ENCODE measurements at places on chromosomes 4 and X. TPM values are rescaled to one million over a fixed set of nuclear protein-coding genes. Genes with fewer than 3 reads are reported as not detected.
A peak's percentile ranks its signal among the peaks of the same experiment; 100 is the strongest.

DNA sequence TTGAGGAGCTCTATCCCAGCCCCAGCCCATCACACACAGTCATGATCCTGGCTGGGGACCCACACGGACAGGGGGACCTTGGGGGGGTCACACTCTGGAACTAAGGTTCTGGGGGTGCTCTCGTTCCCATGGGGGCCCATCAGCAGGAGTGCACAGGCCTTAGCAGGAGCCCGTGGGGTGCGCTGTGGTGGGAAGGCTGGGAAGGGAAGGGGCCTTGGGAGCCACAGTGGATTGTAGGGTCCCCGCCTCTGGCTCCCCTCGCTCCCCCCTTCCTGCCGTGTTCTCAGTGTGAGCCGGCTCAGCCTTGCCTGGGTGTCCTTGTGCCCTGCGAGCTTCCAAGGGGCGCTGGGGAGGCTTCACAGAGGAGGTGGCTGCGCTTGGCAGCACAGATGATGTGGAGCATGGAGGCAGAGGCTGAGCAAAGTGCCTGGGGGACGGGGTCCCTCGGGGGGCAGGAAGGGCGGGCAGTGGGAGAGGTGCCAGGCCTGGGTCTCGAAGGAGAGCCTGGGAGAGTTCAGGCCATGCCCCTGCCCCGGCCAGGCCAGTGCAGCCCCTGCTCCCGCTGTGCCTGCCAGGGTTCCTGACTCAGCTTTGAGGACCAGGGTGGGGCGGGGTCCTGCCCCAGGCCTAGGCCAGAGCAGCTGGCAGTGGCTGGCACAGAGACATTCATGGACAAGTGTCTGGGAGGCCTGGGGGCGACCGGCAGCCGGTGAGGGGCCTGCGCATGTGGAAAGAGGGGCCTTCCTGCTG is 5.5 kb upstream of the HGFAC start:
- DNase-seq, result no peak

- DNase-seq, result no peak
Observed at GRCh38 chrX:36973575-36973974, 34.6 kb upstream of the FAM47C start.

GRCh38 chr4:139007640-139008039 is 7.9 kb upstream of the NOCT start:
- no peak for DNase-seq

- peak; percentile 58 for DNase-seq
Observed at GRCh38 chrX:154436983-154437752, at the start of gene GDI1. TSS of gene GDI1 (plus strand) at chrX:154437154. CDS start at chrX:154437255, 101 bp downstream.

DNA sequence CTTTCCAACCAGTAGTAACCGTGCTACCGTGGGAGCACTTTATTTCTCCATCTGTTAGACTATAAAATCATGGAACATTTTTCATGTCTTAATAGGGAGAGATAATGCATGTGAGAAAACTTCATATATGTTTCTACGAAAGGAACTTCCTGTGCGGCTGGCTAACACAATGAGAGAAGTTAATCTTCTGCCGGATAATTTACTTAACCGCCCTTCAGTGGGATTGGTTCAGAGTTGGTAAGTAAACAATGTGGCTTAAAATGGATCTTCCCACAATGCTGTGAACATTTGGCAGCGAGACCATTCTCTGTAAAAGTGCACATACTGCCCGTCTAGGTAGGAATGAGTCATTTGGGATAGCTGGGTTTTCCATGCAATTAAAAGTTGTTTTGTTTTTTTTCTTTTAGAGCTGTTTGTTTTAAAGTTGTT is 29.6 kb downstream of the PDK3 start:
- peak; percentile 48 for DNase-seq

DNA sequence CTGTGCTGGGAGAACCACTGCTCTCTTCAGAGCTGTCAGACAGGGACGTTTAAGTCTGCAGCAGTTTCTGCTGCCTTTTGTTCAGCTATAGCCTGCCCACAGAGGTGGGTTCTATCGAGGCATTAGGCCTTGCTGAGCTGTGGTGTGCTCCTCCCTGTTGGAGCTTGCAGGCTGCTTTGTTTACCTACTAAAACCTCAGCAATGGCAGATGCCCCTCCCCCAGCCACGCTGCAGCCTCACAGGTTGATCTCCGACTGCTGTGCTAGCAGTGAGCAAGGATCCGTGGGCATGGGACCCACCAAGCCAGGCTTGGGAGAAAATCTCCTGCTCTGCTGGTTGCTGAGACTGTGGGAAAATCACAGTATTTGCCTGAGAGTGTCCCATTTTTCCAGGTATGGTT is 133.8 kb upstream of the UBQLN2 start:
- DNase-seq, result no peak

DNA sequence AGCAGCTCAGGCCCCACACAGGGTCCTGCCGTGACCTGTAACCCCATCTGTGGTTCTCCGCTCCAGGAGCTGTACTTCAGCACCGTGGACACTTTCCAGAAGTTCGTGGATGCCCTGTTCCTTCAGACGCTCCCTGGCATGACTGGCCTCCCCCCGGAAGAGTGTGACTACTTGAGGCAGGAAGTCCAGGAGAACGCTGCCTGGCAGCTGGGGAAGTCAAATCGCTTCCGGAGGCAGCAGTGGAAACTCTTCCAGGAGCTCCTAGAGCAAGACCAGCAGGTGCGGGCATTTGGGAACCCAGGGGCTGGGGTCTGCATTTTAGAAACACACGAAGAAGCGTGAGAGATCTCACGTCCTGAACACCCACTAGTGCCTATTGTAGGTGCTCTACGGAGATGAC is 72.5 kb downstream of the EVC start:
- no peak for DNase-seq

DNA sequence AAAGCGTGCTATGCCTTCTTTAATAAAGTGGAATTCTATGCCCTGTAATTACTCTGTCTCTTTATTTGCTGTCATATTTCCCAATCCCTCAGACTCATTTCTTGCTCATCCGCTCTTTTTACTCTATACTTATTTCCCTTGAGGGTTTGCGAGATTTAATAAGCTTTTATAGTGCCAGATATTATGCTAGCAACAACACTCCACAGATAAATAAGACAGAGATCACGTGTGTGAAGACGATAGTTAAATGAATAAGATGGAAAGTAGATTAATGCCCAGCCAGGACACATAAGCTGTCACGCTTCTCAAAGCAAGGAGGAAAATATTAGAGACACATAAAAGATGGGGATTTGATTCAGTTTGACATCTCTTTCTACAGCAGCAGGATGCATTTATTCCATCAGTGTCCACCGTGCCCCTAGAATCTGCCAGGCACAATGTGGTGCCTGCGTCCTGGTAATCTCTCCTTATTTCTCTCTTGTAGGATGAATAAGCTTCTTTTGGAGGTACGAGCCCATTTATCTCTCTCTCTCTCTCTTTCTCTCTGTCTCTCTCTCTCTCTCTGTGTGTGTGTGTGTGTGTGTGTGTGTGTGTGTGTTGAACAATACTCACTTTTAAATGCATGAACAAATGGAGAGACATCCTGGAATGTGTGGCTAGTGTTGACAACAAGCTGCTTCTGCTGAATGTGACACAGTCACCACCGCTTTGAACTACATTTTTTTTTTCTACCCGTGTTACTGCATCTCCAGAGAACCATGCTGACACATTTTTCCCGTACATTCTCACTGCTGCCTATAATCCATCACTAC is 48.2 kb downstream of the TMEM156 start:
- DNase-seq, result no peak

DNA sequence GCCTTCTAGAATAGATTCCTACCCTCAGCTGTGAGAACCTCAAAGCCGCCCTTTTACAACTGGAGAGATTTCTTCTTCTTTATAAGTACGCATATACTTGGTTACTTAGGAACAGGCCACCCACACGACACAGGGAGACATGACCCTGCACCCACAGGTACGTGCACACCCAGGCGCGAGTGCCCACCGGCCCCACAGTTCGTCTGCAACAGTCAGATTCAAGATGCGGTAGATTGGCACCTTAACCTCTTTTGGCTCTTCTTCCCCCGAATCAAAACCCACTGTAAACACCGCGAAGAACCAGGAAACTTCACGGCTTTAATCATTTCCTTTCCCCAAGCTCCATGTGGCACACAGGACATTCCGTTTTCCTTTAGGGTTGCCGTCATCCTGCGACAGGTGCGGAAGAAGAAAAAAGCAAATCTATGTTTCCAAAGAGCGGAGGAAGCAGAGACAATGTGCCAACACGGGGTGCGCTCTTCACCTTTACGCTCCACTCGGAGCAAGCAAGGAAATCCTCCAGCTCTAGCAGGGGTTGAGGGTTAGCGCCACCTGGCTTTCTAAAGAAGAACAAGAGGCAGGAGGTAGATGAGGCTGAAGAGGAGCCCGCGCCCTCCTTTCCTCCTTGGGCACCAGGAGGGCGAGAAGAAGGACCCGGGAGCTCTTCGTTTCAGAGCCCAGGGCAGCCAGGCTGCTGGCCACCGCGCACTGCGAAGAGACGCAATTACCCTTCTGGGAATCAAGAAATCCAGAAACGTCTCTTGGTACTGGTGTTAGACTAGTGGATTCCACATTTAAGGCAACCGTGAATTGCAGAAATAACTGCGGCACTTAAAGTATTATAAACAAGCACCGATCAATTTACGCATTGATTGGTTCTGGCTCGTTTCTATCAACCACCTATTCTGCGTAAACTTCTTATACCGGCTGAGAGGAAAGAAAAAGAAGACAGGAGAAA is 35.7 kb downstream of the HAND2 start:
- peak; percentile 59 for DNase-seq

GRCh38 chr4:52982255-52982945 is 120.3 kb downstream of the RASL11B start:
- no peak for DNase-seq

DNA sequence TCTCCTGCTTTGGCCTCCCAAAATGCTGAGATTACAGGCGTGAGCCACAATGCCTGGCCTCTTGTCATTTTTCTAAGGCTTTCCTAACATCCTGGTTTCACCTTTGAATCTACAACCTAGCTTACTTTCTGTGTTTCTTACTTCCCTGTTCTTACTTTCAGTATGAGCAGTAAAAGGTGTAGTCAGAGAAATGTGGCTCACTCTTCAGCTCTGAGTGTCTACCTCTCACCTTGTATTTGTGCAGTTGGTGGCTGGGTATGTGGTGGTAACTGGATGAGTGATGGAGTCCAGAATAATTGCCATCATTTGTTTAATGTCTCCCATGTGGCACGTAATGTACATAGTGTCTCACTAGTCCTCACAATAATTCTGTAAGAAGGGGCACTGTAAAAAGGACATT is 19.1 kb upstream of the CXCL11 start:
- DNase-seq, result no peak

DNA sequence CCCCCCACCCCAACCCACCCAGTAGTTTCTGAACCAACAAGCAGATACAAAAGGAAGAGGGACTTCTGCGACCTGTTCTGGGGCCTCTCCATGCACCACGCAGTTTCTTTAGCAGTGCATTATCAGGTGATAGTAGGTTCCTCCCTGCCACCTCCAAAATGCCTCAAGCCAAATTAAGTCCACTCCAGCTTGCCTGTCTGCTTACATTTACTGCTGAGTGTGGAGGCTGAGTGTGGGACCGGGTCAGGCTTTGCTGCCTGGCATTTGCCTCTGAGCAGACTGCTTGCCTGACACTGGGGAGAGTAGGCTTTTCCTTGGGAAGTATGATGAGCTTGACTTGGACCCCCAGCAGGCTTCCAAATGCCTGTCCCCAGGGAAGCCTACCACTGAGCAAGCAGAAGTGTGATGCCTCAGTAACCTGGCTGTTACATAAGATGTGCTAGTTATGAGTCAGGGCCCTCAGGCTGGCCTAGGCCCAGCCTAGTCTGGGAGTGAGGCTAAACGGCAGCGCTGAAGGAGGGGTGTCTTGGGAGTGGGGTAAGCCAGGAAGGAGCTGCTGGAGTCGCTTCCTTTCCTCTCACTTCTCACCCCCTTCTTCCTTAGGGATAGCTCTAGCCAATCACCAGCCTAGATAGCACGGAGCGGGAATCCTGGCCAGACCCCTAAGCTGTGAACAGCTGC is 9.0 kb downstream of the TSC22D3 start:
- DNase-seq, result peak; percentile 36

DNA sequence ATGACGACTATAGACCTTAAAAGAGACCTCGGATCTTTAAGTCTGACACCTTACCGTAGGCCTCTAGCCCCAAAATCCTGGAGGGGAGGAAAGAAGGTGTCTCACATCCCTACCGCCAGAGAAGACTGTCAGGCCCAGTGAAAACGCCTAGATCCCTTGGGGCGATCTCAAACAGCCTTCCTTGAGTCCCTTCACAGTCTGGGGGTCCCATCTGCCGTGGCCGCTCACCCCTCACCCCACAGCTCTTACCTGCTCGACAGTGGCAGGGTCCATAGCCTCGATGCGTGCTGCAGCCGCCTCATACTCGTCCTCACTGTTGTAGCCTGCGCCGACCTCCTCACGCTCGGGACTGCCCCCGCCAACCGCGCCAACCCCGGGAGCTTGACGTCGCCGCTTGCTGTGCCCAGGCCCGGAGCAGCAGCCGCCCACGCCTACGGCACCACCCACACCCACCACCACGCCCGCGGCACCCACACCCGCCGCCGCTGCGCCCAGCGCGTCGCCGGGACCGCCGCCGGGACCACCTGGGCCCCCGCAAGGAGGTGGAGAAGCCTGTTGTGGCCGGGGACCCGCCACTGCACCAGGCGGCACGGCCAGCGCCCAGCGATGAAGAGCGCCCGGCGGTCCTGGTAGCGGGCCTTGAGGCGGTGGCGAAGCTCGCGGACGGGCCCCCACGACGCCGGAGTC is 536 bp downstream of the OTUD5 start:
- DNase-seq, result peak; percentile 42

GRCh38 chr4:52244103-52244775 is 193.1 kb downstream of the SPATA18 start:
- no peak for DNase-seq

CXCL3 gene
- 3.5 TPM for total RNA-seq

ASB9 gene
- 1.9 TPM for total RNA-seq

PTCHD1 gene
- total RNA-seq, result 0.12 TPM

All from left colon (tissue), 2 donors.